Hematopoietic multipotent progenitor cell (in vitro differentiated cells): ENCODE measurements at places on chromosomes 5 and 9. TPM values are rescaled to one million over a fixed set of nuclear protein-coding genes. Genes with fewer than 3 reads are reported as not detected.

DNA sequence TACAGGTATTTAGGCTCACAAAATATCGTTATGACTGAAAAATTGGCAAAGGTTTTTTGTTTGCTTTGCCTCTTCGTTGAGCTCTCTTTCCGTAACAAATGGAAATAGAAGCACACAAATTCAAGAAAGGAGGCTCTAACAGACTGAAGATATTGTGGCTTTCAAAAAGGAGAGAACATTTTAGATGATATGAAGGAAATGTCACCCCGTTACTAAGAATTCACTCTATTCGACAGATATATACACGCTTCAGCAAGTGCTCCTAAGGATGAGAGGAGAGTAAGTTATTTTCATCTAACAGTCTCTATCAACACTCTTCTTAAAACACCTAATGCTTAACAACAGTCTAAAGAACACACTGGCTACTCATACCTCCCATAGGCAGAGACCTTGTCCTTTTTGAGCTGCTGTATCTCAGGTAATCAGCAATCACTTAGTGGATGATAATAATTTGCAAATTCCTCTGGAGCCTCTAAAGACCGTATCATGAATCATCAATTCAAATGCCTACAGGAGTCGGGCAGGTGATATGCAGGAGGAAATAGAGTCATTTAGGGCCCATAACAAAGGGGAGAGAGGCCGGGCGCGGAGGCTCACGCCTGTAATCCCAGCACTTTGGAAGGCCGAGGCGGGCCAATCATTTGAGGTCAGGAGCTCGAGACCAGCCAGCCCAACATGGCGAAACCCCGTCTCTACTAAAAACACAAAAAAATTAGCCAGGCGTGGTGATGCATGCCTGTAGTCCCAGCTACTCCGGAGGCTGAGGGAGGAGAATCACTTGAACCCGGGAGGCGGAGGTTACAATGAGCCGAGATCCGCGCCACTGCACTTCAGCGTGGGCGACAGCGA is 1.4 kb upstream of the HSDL2 start:
- no peak for DNase-seq

DNA sequence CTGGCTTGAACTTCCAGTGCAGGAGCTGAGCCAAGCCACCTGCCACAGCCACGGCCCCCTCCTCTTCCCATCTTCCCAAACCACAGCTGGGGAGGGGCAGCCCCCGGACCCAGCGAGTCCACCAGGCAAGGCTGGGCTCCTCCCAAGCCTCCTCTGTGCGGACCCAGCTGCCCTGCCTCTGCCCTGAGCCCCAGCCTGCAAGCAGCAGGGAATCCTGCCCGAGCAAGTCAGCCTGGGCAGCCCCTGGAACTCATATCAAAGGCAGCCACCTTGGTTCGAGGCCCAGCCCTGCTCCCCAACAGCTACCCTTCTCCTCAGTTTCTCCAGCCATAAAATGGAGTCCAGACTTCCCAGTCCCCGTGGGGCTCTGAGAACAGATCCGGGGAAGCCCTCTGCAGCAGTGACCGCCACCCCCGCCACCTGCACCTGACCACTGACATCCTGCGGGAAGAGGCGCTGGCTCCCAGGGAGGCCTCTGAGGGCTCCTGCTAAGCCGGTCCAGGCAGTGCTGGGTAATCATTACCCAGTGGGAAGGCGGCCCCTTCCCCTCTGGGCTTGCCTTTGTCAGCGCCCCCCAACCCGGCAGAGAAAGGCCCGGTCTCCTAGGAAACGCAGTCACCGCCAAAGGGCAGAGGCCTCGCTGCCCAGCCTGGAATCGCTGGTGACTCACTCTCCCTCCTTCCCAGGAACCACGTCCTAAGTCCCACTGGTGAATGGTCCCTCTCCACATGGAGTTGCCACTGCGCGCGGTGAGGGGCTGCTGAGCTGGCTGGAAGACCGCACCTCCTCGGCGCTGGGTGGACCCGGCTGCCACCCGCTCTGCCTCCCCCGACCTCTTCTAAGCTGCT is 1.5 kb downstream of the VAV2 start:
- DNase-seq: no peak

DNA sequence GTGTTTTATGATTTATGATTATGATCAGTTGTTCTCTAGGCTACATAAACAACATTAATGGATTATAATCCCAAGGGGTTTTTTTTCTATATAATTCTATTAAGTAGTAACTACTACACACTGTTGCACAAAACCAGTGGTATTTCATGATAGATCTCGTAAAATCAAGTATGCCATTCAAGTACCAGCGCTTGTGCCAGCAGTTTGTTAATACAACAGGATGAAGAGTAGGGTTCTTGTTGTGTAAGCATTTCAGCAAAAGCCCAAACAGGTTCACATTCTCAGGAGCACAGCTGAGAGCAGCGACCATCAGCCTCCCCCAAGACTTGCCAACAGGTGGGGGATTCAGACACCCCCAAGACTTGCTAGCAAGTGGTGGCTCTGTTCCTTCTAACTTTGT is 88.8 kb downstream of the CTNND2 start:
- no peak for DNase-seq

DNA sequence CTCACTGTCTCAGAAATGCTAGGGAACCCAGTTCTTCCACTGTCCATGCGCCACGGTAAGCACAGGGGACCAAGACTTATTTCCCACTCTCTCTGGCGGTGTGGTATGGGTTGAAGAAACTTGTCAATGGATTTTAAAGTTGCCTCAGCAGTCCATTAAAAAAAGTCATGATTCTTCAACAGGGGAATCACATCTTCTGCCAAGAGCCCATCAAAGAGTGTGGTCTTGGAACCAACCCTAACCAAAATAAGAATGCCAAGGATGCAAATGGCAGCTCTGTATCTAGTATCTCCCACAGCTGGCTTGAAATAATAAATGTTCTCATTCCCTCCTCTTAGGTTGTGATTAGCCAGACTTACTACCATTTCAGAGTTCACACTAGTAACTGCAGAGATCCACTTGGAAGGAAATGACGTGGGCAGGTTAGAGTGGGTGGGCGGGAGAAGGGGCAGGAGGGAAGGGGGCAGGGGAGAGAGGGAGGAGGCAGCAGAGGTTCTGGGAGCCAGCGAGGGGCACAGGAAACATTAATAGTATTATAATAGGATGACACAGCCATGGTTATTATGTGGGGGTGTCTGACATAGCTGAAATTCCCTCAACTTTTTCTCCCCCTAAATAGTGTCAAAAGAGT is 17.6 kb downstream of the PTCH1 start:
- no peak for DNase-seq

DNA sequence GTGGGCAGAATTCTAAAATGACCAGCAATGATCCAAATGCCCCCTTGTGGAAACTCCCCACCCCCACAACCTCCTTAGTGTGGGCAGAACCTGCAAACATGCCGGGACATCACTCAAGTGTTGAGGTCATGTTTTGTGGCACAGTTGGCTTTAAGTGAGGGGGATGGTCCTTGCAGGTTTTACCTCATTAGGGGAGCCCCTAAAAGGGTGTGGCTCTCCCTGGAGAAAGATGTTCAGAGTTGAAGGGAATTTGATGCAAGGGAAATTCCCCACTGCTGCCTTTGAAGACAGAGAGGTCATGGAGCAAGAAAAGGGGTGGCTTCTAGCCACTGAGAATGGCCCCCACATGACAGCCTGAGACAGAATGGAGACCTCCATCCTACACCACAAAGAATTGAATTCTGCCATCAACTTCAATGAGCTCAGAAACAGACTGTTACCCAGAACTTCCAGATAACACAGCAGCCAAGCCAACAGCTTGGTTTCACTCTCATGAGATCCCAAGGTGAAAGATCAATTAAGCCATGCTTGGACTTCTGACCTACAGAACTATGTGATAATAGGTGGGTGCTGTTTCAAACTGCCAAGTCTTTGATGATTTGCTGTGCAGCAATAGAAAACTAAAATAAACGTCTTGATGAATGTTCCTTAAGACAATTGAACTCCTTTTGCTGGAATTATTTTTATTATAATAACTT is 103.4 kb downstream of the MED10 start:
- DNase-seq: no peak

IL4 gene
- total RNA-seq: not detected

HCN1 gene
- under 0.01 TPM for total RNA-seq

GRCh38 chr9:75889977-75890471 is 449 bp upstream of the PCSK5 start:
- no peak for DNase-seq

GMCL2 gene
- not detected for total RNA-seq

GRCh38 chr5:92977846-92978540 is 603.0 kb downstream of the NR2F1-AS1 start:
- DNase-seq: no peak

- no peak for DNase-seq
Observed at GRCh38 chr5:127961763-127962145, 121.8 kb upstream of the SLC12A2 start.

AHRR gene
- 0.54 TPM for total RNA-seq

DNA sequence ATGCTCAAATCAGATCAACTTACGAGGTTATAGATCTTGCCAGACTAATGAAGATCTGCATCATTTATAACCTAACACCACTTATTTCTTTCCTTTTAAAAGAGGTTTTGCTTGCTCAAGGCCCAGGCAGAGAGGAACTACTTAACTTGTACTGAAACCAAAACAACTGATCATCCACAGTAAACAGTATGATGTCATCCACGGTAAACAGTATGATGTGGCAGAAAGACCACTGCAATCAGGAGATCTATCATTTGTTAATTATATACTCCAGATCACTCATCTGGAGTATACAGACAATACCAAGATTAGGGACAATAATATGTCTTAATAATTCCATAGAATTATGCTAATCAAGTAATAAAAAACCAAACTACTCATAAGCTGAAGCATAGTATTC is 116.8 kb downstream of the ADAMTS6 start:
- no peak for DNase-seq

DNA sequence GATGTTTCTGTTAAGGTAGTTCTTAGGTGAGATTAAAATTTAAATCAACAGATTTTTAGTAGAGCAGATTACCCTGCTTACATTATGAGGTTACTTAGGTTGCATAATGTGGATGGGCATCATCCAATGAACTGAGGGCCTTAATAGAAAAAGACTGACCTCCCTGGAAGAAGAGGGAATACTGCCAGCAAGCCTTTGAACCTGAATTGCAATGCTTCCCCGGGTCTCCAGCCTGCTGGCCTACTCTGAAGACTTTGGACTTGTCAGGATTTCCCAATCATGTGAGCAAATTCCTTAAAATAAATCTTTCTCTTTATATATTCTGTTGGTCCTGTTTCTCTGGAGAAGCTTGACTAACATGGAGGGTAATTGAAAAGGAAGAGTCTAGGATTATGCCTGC is 542.1 kb upstream of the ARRDC3 start:
- DNase-seq: no peak

NUTM2F gene
- not detected for total RNA-seq
